ENCODE measurements at places on chromosomes 6 and 20.

DNA sequence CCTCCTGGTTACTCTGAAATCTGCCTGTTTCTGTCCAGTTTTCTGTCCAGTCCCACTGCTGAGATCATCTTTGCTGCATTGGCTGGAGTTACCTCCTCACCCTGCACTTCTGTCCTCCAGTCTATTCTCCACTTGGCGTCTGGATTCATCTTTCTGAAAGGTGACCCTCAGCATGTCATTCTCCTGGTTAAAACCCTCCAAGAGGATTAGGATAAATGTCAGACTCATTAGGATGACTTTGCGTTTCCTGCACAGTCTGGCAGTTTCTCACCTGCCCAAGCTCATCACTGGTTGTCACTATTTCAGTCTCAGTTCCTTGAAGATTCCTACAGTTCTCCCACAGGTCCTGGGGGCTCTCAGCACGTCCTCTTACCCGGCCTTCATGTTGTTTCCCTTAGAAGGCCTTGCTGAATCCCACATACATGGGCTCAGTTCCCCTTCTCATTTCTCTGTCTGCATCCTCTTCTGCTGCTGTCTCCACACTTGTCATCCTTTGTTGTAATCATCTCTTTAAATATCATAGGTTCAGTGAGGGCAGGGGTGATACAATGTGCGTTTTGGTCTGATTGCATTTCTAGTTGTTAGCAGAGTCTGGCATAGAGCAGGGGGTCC is 374.8 kb downstream of the QKI start:
- no peak for DNase-seq

DNA sequence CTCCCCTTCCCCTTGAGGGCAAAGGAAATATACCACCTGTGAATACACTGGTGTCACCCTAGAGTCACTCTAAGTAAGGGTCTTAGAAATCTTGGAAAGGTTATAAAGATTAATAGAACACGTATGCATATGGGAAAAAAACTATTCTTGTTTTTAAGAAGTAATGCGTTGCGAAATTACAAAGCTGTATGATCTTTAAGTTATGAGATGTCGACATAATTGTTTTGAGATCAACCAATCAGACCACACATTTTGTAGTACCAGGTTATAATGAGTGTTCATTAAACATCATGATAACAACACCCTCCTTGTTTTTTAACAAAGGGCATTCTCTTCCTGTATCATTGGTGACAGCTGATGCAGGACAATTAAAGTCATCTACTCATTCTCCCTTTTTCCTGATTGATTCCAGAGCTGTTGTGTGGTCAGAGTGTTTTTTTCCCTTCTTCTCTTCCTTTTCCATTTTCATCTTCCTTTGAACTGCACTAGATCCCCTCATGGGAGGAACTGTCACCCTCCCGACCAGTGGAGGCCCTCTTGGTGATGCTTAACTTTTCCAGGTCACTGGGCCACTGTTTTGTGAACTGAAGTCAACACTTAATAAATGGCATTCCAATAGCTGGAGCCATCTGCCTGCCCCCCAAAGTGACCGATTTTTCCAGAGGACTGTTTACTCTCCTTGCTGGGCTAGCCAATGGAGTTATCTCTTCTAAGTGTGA is 37.0 kb downstream of the PRDM1 start:
- DNase-seq, result no peak

DNA sequence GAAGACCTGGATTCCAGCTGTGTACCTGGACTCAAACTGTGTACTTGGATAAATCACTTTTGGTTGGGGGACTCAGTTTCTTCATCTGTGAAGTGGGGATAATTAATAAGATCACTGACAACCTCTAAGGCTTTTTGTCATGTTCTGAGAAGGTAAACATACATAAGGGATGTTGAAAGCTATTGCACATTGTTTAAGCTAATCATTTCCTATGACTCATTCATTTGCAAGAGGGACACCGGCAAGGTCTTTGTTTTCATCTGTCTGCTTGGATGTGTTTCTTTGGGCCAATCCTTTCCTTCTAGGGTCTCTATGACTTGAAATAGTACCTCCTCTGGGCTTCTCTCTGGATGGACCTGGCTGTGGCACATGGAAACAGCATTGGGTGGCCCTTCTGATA is 6.8 kb downstream of the PROKR2 start:
- no peak for DNase-seq

DNA sequence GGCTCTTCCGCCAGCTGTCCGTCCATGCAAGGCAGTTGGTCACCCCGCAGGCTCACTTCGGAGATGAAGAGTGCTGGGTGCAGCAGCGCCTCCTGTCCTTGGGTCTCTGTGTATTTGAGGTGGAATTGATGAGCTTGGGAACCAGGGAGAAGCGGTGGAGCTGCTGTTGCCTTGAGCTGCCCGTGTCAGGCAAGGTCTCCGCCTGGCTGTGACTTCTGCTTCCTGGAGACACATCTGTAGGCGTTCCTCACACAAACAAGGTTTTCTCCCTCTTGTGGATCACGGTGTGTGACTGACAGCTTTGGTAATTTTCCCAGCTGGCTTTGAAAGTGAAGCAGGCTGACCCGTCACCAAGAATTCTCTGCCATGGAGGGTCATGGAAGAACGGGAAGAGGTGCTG is 2.5 kb upstream of the SLC17A9 start:
- no peak for DNase-seq

DNA sequence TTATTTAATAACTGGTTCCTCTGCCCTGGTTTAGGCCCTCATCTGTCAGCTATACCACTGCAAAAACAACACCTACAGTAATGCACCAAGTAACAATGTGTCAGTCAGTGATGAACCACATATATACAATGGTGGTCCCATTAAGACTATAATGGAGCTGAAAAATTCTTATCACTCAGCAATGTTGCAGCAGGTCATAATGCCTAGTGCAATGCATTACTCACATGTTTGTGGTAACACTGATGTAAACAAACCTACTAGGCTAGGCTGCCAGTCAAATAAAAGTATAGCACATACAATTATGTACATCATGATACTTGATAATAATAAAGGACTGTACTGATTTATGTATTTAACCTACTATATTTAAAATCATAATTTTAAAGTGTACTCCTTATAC is 31.3 kb downstream of the RARS2 start:
- DNase-seq, result no peak

GRCh38 chr6:74447013-74447412 is 751.0 kb downstream of the CD109 start:
- peak; percentile 12 for DNase-seq

- peak; percentile 90 for DNase-seq
Observed at GRCh38 chr20:7850775-7851490, 89.3 kb downstream of the HAO1 start.

DNA sequence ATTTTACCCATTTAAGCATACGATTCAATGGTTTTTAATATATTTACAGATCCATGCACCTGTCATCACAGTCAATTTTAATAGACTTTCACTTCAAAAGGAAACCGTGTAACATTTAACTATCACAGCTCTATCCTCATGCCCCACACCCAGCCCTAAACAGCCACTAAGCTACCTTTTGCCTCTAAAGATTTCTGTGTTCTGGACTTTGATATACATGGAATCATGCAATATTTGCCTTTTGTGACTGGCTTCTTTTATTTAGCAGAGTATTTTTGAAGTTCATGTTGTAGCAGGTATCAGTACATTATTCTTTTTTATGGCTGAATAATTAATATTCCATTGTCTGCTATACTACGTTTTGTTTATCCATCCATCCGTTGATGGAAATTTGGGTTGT is 50.3 kb upstream of the STX16 start:
- no peak for DNase-seq

DNA sequence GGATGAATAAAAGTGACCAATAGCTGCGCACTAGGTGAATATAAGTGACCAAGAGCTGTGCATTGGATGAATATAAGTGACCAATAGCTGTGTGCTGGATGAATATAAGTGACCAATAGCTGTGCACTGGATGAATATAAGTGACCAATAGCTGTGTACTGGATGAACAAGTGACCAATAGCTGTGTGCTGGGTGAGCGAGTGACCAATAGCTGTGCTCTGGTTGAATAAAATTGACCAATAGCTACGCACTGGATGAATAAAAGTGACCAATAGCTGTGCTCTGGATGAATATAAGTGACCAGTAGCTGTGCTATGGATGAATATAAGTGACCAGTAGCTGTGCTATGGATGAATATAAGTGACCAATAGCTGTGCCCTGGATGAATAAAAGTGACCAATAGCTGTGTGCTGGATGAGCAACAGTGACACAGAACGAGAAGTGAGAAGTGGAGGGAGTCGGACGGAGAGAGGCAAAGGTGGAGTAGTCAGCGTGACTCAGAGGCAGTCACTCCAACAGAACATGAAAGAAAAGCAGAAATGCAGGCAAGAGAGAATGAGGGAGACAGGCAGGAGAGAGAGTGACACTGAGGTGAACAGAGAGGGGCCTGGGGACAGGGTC is 38.5 kb downstream of the RBM38 start:
- DNase-seq, result peak; percentile 74

GRCh38 chr6:110191477-110191876 is 11.2 kb downstream of the CDC40 start:
- DNase-seq, result no peak

DNA sequence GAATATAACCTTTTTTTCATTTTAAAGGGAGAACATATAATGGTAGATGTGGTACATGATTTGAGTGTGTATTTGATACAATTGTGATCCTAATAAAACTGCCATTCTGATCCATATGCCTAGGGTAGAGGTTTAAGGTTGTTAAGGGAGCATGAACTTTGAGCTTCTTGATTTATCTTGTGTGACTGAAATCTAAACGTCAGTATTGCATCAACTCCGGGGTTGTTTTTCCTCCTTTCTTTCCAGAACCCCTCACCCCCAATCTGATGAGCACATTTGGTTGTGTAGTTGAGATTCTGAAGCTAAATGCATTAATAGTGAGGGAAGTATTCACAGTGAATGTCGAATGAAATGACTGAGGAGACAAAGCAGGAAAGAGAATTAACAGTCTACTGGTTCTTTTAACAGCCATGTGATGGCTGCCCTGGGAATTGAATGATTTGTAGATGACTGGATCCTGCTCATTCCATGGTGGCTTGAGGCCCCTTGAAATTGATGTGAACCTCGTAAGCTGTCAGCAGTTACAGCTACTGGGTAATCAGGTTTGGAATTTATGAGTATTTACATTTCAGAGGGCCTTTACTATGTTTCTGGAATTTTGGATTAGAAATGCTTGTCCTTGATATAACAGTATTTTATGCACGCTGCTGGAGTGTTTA is 44.8 kb downstream of the FARS2 start:
- peak; percentile 11 for DNase-seq

DNA sequence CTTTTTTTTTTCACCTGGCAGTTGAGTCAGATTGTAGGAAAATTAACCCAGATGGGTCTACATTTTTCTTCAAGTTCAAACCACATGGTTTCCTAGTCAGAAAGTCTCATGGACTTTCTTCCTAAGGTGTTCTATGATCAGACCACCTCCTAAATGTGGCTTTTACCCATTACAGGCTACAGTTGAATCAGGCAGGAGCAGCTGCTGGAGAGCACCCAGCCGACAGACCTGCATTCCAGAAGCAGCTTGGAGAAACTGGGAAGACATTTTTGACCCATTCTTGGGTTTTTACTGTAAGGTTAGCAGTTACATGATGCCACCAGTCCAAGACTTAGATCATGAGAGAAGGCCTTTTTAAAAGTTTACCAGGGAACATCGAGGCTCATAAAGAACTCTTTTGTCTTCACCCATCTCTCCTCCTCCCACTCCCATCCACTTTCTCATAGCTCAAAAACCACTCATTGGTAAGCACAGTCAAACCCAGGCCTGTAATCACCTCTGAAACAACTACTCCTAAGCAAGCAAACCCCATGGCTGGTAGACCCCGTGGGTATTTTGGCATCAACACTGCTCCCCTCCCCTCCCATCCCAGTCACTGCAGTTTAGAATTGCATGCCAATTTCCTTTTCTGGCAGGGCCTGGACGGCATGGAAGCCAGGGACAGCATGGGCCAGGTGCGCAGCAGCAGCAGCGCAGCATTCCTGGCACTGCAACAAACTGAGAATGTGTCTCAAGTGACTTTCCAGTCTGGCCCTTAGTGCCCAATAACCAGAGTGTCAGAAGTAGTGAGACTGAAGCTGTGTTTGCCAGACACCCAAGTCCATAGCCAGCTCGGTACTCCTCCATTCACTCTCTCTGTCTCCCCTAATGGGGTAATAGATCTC is 113.7 kb downstream of the CLIC5 start:
- no peak for DNase-seq

All from fibroblast of mammary gland (primary cell).